GDM1 (cell line): ENCODE measurements at places on chromosomes 1 and 21.

- DNase-seq: no peak
Measured at GRCh38 chr1:53365437-53366063, 37.7 kb upstream of the LRP8 start.

DNA sequence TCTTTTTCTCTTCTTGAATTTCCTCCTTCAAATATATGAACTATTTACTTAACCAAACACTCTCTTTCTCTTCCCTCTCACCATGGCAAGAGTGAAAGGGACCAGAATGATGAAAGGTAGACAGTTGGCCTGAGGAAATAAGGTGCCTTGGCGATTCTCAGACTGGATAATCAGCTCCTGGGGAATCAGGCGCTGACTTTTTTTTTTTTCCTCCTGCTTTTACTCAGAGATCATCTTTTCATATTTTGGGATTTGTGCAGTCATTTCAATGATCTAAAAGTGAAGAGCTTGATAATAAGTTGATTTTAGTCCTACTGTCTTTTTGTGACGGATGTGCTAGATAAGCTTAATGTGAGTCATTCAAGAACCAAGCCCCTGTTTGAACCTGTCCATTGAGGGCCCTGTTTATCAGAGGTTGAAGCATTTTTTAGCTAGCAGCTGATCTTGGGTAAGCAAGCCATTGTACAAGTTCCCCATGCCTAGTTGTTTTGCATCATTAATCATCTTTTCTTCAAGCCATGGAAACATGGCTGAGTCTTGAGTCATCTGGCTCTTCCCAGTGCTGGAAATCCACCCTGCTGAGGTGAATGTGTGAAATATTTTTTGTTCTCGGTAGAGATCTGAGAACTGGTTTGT lies 40.8 kb downstream of the ITSN1 start:
- no peak for DNase-seq

GRCh38 chr1:167751676-167752075 lies 29.9 kb downstream of the MPZL1 start:
- DNase-seq: no peak

DNA sequence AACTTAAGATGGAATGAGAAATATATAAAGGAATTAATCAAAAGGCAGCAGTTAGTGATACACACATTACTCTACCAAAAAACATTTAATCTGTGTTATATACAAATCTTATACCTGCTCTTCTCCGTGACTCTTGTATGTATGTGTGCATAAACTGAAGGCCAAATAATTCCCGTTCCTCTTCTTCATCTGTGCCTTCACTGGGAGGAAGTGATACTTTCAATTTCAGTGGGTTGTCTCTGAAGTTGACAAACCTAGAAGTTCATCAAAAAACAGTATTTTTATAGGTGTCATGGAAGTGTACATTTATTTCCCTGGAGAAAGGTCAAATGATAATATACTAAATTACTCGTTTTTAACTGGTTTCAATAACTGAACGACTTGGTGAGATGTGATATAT lies 19.3 kb downstream of the TRMT13 start:
- no peak for DNase-seq

DNA sequence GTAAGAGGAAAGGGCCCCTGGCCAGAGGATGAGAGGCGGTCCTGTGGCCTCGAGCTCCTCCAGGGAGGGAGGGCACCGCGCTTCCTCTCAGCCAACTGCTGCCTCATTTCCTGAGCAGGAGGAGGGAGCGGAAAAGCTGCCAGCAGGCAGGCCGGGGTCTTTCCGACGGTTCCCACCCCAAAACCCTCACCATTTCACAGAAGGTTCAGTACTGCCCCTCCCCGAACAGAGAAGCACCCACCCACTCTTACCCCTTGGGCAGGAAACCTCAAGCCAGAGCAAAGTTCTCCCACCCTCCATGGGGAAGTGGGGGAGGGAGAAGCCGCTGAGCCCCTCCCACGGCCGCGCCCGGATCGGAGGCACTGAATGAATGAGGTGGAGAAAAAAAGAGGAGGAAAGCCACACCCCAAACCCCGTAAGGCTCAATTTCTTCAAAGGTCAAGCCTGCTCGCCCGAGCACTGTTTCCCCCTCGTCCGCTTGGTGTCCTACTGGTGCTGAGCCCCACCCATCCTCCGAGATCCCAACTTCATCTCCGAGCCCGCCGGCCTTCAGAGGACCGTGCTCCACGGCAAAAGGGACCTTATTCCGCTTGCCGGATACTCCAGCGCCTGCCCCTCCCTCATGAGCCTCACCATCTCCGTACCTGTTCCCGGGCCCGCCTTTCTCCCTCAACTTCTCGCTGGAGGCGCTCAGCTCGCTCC lies 9.4 kb downstream of the TPM3 start:
- DNase-seq: peak; percentile 99

DNA sequence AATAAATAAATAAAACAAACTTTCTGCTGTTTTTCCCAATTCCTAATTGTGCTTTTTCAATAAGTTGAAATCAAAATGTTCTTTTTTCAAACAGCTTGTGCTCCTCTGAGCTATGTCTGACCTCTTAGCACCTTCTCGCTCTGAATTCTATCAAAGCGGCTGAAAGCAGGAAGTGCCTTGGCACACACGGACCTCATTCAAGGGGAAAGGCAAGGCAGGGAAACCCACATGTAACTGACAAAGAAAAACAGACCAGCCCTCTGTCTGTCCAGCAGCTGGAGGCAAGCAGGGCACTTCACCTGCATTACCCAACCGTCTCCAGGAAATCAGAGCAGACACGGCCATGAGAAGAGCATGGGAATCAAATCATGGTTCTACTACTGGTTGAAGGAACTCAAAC lies 56.7 kb downstream of the PLPP3 start:
- DNase-seq: no peak

GRCh38 chr1:36528361-36529349 lies 45.9 kb upstream of the CSF3R start:
- no peak for DNase-seq

GRCh38 chr1:59163268-59164092 lies 133.4 kb upstream of the FGGY start:
- peak; percentile 44 for DNase-seq

DNA sequence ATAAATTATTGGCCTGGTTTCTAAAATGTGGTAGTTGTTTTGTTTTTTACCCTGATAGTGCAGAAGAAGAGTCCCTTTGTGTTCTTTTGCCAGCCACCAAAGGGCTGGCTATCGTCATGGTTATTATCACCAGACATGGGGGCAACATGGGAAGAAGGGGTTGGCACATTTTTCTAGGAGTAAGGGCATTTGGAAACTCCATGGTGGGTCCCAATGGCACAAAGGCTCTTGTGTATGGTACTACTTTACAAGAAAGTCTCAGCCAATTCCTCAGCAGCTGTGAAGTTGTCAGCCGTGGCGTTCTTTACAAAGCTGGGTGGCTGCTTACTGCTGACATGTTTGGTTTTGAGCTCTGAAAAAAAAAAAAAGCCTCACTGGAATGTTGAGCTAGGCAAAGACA lies 330.4 kb upstream of the ESRRG start:
- no peak for DNase-seq

DNA sequence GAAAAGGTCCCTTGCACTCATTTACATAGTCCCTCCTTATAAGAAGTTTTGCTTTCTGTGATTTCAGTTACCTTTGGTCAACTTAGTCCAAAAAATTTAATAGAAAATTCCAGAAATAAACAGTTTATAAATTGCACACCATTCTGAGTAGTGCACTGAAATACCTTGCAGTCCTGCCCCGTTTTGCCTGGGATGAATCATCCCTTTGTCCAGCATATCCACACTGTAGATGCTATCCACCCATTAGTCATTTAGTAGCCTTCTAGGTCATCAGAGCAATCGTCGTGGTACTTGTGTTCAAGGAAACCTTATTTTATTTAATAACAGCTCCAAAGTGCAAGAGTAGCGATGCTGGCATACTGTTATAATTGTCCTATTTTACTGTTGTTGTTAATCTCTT lies 38.0 kb downstream of the SPRTN start:
- DNase-seq: no peak

GRCh38 chr1:109850827-109851226 lies 59.8 kb upstream of the CSF1 start:
- no peak for DNase-seq

GRCh38 chr1:35499652-35500176 lies 57.5 kb downstream of the KIAA0319L start:
- DNase-seq: no peak

GRCh38 chr1:24864370-24864777 lies 65.7 kb downstream of the RUNX3 start:
- no peak for DNase-seq

- DNase-seq: peak; percentile 65
Measured at GRCh38 chr1:27044613-27045151, 32.0 kb upstream of the TENT5B start.

DNA sequence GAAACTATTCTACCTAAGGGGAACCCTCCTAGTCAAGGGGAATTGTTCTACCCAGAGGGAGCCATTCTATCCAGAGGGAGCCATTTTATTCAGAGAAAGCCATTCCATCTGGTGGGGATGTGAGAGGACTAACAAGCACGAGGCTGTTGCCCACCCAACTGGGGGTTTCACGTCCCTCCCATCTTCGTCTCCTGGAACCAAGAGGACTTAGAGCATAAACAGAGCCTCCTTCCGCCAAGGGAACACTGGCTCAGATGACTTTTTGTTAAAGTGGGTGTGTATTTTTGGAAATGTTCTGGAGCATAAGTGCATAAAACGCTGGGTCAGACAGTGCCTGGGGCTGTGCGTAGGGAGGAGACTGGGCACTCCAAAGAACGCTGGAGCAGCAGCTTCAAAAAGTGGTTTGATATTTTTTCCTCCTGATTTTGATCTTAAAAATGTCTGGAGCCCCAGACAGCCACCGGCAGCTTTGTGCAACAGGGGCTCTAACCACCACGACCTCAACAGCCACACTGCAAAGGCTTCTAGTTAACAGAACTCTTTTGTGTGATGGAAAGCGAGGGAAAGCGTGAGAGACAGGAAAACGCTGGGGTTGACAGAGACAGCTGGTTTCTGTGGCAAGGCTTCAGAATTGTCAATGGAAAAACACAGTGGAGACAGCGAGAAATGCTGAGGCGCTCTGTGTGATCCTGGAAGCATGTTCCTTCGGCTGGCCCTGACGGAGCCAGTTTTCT lies 363.6 kb upstream of the CAMK1G start:
- no peak for DNase-seq

- DNase-seq: no peak
Measured at GRCh38 chr1:12851779-12852178, 3.3 kb upstream of the HNRNPCL1 start.

DNA sequence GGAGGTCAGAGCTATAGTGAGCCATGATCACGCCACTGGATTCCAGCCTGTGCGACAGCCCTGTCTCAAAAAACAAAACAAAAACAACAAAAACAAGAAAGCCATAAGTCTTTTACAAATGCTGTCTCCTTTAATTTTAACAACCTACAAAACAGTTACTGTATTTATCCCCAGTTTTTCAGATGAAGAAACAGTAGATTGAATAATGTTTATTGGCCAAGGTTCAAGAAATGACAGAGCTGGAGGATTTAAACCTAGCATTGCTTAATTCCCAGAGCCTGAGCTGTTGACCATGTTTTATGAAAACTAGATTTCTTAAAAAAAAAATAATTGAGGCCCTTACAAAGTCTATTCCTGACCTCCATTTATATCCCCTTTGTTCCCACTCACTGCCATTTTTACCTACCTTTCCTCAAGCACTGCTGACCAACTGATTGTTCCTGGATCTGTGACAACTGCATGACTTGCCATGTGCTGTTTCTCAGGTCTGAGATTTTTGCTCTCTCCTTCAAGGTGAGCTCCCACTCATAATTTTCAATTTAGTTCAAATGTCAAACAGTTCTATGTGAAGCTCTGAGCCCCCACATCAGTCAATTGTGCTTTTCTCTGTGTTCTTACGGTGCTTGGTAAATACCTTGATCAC lies 140.8 kb downstream of the CHRM3 start:
- DNase-seq: no peak

- DNase-seq: no peak
Measured at GRCh38 chr1:51520700-51521248, 1.7 kb upstream of the EPS15 start.

DNA sequence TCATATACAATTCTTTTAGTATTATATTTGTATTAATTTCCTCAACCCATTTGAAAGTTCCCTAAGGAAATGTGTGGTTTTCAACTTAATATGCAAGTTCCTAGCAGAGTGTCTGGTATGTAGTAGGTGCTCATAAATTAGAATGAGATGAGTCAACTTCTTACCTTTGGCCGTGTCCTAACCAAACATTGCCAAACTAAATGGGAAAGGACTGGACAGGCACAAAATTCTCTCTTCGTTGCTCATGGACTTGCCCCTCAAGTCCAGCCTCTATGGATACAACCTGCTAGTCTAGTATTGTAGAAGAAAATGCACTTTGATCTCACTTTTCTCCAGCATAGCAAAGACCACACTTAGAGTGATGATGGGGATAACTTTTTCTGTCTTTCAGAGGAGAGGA lies 11.6 kb upstream of the MRPS14 start:
- DNase-seq: no peak

DNA sequence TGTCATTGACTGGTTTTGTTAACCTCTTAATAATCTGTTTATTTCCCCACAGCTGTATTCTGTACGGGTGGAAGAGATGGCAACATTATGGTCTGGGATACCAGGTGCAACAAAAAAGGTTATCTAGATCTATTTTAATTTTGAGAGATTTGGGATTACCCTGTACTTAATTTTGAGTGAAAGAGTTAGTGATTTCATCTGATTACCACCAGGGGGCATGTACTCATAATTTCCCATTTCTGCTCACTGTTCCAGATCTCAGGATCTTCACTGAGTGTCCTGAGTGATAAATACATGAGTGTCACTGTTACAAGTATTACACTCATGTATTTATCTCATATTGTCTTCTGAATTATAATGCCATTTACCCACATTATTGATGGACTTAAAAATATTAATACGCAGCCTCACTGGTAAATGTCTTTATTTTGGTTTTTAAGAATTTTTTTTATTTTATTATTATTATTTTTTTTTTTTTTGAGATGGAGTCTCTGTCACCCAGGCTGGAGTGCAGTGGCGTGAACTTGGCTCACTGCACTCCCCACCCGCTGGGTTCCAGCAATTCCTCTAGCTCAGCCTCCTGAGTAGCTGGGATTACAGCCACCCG lies 27.4 kb downstream of the DTL start:
- DNase-seq: no peak

GRCh38 chr1:108585313-108585712 lies 25.4 kb downstream of the EEIG2 start:
- DNase-seq: no peak

DNA sequence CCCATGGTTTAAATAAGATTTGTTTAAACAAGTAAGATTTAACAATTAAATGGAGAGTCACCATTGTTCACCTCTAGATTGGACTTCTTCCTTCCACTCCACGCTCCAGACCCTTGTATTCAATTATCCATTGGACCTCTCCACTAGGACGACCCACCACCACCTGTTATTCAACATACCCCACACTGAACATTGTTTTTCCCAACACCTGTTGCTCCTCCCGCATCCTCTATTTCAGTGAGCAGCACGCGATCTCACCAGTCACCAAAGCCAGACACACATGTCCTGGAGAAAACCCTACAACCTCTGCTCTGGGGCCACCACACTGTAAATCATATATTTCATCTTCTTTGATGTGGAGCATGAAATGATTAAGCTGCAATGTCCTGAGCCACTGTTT lies 28.6 kb downstream of the ATP8B2 start:
- DNase-seq: no peak

GRCh38 chr1:201119206-201120197 lies 7.3 kb upstream of the CACNA1S start:
- no peak for DNase-seq
